ENCODE measurements at places on chromosomes 12 and 14.
A peak's percentile ranks its signal among the peaks of the same experiment; 100 is the strongest.

- DNase-seq, result no peak
Measured at GRCh38 chr12:49358483-49359141, 8.7 kb upstream of the SPATS2 start.

- no peak for DNase-seq
Measured at GRCh38 chr12:117896009-117896408, 72.8 kb downstream of the KSR2 start.

- DNase-seq, result no peak
Measured at GRCh38 chr14:50999726-51000125, 55.4 kb upstream of the PYGL start.

DNA sequence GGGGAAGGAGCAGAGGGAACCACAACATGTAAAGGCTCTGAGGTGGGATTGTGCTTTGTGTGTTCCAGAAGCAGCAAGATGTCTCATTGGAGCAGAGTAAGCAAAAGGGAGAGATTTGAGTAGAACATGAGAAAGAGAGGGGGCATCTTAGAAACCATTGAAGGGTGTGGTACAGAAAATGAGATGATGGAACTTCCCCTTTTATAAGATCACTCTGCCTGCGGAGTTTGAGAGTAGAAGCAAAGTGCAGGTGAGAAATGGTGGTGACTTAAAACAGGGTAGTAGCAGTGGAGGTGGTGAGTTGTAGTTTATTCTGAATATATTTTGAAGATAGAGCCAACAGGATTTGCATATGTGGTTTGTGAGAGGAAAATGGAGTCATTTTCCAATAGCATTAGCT lies 56.0 kb downstream of the FBXO34 start:
- DNase-seq, result no peak

GRCh38 chr12:113485330-113485729 lies 13.7 kb upstream of the LHX5 start:
- no peak for DNase-seq

- no peak for DNase-seq
Measured at GRCh38 chr12:122908915-122909314, 13.0 kb upstream of the VPS37B start.

GRCh38 chr12:5083955-5084849 lies 40.5 kb downstream of the KCNA5 start:
- DNase-seq, result peak; percentile 43

Measured in CD4-positive, CD25-positive, alpha-beta regulatory T cell (primary cell).